ENCODE measurements at places on chromosomes 7 and 10.

DNA sequence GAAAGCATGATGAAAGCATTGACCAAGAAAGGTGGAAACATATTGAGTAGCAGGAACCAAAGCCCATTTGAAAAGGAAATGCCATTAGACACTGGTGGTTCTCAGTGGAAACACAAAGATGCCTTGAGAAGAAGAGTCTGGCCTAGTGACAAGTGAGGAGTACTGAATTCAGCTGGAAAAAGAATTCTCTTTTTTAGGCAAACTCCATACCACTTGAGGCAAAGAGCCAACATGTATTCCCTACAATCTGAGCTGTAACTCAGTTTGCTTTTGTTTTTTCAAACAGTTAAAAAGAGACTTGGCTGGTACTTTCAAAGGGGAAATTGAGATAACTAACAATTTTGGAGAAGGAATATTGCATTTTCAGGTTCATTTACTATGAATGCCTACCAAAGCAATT lies 624.0 kb downstream of the NRG3 start:
- no peak for DNase-seq

- no peak for DNase-seq
Observed at GRCh38 chr7:100801833-100802568, 25.3 kb downstream of the EPHB4 start.

DNA sequence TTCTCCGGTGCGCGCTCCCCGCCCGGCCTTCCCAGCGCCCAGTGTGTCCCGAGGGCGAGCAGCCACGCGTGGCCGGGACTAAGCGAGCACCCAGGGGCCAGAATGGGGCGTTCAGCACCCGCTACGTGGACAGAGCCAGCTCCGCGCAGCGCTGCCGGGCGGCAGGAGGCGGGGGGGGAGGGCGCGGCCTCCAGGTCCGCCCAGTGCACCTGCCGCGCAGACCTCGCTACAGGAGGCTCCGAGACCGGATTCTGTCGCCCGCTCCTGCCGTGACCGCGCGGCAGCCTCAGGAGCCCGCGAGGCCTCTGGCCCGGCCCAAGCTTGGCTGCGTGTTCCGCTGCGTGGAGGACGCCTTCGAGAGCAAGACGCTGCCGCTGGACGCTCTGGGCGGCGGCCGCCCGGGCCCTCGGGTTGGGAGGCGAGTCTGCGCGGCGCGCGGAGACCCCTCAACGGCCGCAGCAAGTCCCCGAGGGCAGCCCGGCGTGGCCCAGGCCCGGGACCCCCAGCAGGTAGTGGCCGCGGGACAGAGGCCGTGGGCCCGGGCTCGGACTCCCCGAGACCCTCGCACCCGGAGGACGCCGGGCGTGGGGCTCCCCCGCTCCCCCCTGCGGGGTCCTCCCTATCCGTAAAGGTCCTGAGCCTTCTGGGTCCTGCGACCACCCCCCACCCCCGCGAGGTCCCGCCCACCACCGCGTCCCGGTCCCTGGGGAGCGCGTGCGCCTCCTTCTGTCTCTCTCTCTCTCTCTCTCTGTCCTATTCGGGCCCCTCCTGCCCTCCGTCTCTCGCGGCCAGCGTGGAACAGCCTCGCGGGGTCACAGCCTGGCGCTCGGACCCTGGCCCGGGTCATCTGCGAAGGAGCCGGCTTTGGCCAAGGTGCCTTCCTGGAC lies 904 bp upstream of the DPYSL4 start:
- DNase-seq: no peak

DNA sequence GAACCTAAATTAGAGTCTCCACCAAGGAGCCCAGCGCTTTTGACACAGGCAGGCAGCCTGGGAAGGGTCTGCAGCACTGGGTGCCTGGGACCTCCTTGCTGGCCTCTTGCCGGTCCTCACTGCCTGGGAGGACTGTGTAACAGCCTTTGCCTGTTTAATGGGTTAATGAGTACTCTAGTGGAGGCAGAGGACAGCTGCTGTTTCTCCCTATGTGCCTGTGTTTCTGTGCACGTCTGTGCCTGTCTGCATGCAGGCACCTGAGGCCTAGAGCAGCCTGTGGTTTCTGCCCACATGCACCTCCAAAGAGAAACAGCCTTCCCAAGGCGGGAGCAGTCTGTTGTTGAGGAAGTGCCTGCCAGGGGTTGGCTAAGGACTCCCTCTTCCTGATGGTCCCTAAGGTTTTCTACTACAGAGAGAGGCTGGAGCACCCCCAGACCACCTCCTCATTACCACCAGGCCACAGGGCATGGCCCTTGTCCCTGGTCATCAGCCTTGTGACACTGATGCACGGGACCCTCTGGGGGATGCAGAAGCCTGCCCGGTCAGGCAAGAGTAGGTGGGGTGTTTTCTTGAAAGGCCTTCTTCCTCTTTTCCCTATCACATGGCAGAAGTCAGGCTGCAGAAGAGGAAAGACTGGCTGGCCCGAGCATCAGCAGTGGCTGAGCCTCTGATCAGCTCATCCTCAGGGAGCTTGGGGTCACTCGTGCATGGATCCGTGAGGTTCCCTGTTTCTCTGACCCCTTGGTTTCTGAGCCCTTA lies 14.2 kb downstream of the SLC29A3 start:
- DNase-seq: no peak

DNA sequence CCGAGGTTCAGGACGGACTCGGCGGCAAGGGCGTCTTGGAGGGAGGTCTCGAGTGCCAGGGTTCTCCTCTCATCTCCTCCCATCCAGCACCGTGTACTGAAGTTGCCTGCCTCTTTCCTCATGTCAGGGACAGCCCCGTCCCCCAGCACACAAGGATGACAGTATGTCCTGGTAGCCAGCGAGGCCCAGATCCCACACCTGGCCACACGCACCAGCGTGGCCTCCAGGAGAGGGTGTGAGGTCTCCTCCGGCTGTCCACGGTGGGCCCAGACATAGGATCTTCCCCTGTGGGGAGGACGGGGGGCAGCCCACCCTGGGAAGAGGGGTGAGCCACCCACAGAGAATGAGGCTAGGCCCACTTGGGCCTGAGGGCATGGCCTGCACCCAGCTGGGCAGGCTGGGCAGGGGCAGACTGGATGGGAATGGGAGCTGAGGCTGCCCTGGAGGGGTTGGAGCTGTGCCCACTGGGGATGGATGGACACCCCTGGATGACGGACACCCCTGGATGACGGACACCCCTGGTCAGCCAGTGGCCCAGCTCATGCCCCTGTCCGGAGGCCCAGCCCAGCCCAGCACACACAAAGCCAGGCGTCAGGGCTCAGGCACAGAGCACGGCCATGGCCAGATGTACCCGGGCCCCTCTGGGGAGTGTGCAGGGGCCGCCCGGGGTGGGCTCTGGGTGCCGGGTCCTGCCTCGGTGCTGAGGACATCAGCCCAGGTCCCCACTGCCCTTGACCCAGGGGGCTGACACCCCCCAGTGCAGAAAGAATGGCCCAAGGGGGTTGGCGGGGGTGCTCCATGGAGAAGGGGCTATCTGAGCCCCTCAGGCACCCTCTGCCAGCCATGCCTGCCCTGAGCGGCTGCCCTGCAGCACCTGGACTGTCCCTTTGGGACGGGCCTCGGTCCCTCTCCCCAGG lies 30.9 kb upstream of the CFAP46 start:
- DNase-seq: no peak

DNA sequence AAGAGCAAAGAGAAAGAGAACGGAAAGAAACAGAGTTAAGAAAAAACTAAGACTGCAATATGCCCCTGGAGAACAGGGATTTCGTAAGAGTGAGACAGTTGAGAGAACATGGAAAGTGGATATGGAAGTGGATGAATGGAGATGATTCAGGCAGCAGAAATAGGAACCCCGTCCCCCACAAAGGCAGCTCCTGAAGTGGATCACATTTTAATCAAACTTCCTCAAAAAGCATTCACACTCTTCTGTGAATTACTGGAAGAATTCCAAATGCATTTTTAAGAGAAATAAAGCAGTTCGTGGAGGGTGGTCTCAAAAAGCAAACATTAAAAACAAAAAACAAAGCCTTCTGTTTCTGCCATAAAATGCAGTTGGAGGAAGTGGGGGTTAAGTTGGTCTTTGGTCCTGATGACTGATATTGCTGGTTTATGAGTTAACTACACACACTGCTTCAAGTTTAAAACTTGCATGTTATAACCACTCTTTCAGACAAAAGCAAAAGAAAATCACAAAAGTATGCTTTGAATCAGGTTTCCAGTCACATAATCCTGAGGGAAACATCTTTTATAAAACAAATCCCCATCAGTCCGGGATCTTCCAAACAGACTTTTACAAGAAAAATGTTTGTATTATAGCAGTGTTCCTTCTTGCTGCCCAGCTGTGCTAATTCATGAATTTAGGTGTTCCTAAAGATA lies 214.3 kb downstream of the FANK1 start:
- peak; percentile 68 for DNase-seq

DNA sequence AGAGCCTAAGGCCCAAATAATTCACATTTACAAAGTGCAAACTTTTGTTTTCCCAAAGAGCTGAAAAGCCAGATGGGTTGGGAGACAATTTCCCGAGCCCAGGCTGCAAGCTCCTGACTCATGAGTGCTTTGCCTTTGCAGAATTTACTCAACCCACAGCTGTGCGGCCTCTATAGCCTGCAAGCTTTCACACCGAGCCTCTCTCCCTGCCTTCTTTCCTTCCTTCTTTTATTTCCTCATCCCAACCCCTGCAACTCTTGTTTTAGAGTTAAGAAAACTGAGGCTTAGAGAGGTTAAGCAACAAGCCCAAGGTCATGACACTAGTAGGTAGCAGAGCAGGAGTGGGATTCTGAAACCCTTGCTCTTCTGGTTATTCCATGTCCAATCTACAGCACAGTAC lies 203.0 kb upstream of the GPR26 start:
- no peak for DNase-seq

GRCh38 chr10:104297697-104298660 lies 29.0 kb downstream of the GSTO2 start:
- peak; percentile 71 for DNase-seq

- no peak for DNase-seq
Observed at GRCh38 chr10:108791794-108792474, 1131.4 kb downstream of the XPNPEP1 start.

- DNase-seq: no peak
Observed at GRCh38 chr7:140534743-140535142, 55.4 kb upstream of the MKRN1 start.

GRCh38 chr10:14360961-14361360 lies 30.2 kb upstream of the FRMD4A start:
- no peak for DNase-seq

GRCh38 chr7:101239951-101240220 lies 2.3 kb upstream of the CLDN15 start:
- no peak for DNase-seq

- DNase-seq: no peak
Observed at GRCh38 chr7:134029743-134030142, 97.4 kb upstream of the LRGUK start.

- no peak for DNase-seq
Observed at GRCh38 chr7:23230641-23231101, 15.9 kb upstream of the GPNMB start.

- peak; percentile 55 for DNase-seq
Observed at GRCh38 chr7:114922026-114922651, at the start of gene MDFIC. Gene MDFIC (plus strand): TSS chr7:114922094. CDS start chr7:114923034, 940 bp downstream.

DNA sequence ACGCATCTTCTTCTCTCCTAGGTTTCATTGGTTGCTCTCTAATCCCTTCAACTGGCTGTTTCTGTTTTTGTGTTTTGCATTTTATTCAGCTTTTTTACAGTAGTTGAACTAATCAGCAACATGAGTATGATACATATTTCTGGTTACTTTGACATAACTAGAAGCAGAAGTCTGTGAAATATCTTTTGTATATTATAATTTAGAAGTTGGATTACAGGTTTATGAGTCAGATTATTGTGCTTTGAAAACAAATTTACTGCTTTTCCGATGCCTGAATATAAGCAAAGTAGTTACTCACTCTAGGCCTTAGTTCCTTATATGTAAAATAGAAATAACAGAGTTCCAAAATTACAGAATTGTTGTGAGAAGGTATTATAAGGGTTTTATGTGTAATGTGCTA lies 96.2 kb upstream of the MEOX2 start:
- DNase-seq: no peak

GRCh38 chr10:57008189-57008588 lies 647.1 kb upstream of the ZWINT start:
- DNase-seq: no peak

GRCh38 chr10:94307046-94307615 lies 55.6 kb downstream of the NOC3L start:
- no peak for DNase-seq

DNA sequence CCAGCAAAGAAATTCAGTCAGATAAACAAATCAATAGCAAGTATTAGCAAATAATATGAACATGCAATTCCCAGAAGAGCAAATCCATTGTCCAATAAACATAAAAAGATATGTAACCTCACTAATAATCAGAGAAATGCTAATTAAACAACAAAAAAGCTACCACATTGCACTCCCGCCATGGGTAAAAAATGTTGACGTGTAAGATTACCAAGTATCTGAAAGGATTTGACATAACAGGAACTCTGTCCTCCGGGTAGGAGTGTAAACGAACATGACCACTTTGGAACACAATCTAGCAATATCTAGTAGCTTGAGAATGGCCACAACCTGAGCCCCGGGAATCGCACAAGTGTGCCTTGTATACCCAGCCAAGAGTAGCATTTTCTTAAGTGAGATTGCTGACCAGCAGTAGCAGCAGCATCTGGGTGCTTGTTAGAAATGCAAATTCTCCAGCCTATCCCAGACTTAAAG lies 31.6 kb downstream of the DYDC1 start:
- no peak for DNase-seq

GRCh38 chr10:114498413-114499111 lies 94.3 kb upstream of the AFAP1L2 start:
- no peak for DNase-seq

DNA sequence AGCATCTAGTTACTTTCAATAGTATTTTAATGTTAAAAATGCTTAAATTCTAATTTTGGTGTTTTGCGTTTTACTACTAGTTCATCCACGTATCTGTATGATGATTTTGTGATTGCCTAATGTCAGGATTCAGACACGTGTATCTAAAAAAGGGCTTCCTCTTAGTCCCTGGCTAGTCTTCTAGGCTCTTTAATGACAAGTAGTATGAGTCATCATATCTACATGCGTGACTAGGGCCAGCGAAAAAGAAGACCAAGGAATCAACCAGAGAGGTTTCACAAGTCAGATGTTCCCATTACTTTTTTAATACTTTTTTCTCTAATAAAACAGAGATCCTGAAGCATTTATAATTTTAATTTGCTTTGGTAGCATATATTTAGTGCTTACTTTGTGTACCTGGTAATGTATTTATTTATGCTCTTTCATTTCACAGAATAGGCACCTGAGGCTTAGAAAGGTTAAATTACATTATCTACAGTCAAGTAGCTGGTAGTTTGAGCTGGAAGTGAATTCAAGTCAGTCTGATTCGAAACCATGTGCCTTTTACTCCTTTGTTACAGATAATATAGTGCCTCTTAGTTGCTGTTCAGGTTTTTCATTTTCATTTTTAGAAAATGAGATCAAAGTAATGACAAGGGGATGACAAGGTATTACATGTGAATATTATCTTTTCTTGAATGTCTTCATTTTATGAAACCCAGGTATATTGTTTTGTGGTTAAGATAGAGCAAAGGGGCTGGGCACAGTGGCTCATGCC lies 140.3 kb downstream of the FOXP2 start:
- DNase-seq: no peak

Data from HAP-1 (cell line).